Activated T-cell treated with anti-CD3 and anti-CD28 coated beads, Interleukin-2, amount 50 U/mL, for 48 hours (primary cell): ENCODE measurements at places on chromosomes 2 and 18.

DNA sequence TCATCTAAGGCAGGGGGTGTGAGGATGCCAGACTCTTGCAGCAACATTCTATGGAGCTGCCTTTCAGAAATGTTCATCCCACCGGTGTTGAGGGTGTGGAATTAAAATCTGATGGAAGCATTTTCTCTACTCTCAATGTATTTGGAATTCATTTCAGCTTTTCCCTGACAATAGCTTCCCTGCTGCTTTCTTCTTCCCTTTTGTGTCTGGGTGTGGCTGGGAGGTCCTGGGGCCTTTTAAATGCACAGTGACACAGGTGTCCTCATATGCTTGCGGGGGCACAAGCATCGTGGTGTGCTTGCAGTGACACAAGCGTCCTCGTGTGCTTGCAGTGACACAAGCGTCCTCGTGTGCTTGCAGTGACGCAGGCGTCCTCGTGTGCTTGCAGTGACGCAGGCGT, 43.4 kb upstream of the ASB18 start:
- DNase-seq = no peak

DNA sequence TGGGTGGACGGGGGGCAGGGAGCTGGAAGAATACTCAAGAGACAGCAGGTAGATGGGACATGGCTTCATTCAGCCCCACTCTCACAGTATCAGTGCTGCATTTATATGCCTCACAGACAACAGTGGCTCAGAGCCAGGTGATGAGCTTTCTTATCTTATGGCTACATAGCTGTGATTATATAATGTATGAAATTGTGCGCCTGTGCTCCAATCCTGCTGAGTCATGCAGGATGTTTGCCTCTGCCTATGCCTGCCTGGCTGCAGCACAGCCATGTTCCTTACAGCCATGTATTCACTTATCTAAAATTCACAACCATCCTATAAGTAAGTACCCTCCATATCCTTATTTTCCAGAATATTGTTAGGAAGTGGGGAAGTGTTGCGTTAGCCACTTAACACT, 37.7 kb upstream of the RNF103 start:
- DNase-seq = no peak

DNA sequence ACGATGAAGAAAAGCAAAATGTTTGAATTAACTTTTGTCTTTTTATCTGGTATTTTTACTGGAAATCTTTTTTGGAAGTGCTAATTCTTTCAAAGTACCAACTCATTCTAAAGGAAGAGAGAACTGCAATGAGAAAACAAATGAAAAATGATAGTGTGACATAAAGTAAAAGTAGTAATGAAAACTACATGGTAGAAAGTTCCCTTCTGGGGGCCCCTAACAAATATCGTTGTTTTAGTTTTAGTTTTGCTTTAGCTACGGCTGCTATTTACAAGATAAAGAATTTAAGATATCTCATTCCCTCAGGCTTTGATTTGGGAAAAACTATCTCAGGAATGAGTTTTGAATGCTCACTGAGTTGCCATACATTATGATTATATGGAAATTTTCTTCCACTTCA, 161.4 kb downstream of the XIRP2 start:
- DNase-seq = no peak

DNA sequence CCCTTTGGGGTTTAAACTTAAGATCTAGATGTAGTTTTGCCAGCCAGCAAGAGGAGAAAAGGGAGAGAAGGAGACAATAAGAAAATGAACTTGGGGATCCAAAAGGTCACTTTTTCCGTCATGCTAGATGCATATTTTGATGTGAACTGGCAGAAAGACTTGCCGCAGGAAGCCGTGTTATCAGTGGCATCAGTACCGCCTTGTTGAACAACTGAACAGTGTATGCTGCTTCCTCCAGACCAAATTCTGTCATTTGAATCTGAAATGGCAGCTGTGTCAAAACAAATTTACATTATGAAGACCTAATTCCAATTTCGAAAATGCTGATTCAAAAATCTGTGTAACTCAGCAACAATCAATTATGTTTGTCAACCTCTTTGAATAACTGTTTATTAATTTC, 42.1 kb downstream of the TMEM200C start:
- no peak for DNase-seq

GRCh38 chr2:124970030-124970429, 944.9 kb downstream of the CNTNAP5 start:
- DNase-seq = no peak

GRCh38 chr2:212343167-212343566, 195.4 kb downstream of the ERBB4 start:
- DNase-seq = no peak

- no peak for DNase-seq
Observed at GRCh38 chr2:46612675-46613074, 133.3 kb downstream of the TMEM247 start.

DNA sequence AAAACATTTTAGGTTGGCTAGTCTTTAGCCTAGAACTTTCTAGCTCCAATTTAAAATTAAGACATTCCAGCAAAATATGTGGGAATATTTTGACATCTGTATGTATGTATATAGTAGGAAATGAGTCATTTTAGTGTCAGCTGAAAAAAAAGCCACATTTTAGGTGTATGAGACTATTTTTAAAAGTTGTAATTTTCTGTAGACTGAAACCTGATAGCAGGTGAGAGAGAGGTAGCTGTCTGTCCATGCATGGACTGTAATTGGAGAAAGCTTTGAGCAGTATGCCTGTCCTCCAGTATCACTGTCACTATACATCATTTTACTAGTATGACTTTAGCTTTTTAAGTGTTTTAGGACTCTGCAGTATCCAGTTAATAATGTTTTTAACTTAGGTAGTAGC, 26.1 kb upstream of the PPP1R1C start:
- no peak for DNase-seq

DNA sequence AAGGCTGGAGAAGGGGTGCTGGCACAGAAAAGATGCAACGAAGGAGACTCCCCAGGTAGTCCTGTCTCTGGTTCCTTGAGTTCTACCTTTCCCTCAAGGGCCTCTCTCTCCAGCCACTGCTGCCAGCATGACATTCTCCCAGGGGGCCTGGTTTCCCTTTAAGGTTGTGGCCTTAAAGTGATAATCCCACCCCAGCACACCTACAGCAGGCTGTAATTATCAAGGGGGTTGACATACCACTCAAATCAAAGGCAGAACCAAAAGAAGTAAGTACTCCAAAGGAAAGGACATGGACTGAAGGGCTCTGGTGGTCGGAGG, 127.4 kb upstream of the MSH6 start:
- DNase-seq = no peak

DNA sequence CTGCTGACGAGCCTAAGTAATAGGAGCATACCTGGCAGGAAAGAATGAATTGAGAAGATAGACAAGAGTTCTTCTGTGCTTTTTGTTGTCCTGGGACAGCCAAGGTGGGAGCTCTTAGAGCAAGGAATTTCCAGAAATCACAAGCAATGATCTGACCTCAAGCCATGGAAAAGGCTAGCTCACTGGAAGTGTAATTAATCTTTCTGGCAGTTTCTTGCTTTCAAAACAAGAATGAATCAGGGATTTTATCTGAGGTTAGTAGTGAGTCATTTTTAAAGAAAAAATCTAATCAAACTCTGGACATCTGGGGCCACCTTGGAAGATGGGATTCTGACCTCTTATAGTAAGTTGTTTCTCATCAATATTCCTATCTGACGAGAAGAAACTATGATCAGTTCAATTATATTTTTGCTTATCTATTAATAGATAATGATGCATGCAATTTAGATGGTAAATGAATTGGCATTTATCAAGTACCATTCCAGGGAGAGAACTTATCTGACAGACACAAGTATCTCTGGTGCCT, 98.0 kb downstream of the ADCYAP1 start:
- DNase-seq = no peak

DNA sequence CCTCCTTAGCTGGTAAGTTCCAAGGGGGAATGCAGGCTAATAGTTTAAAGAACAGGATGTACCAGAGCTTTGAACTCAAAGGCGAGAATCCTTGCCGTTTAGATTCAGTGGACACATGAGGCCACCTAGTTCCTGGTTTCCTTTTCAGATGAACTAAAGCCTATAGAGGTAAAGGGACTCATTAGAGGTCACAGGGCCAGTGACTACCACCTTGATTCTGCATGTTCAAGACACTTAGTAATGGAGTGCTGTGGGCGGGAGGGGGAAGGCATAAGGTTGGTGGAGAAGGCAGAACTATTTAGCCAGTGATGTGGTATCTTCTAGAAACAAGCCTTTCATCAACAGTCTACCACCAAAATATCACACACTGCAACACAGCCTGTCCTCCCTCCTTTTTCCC, 47.9 kb downstream of the ARHGEF33 start:
- DNase-seq = no peak
